ENCODE measurements at places on chromosomes 2 and 18.

DNA sequence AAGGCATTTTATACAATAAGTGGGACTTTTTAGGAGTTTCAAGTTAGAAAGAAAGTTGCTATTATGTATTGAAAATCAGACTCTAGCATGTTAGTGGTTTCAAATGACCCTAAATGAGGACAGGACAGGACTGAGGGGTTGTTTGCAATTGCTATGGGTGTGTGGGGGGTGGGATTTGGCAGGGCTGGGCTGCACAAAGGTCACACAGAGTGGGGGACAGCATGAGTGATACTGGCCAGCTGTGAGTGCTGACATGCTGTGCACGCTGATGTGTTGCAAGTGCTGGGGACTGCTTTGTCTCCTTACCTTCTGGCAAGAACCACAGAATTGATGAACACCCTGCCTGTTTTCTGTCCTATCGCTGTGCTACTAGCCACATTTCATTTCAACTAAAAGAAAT lies 29.8 kb downstream of the RNMT start:
- DNase-seq: no peak

DNA sequence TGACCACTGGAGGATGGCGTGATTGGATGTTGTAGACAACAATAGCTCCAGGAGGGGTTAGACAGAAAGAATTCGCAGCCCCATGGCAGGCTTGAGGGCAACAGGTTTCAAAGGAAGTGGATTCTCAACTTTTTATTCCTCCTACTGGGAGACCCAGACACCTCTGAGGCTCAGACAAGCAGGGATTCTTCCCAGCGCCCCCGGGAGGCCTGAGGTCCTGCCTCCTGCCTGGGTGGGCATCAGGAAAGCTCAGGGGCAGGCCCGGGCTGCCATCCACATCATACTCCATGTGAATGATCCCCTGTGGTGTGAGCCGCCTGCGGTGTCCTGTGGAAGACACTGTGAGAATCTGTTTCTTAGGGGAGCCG lies 203.5 kb downstream of the CYP26B1 start:
- DNase-seq: no peak

GRCh38 chr18:67766930-67767329 lies 250.4 kb upstream of the DSEL start:
- DNase-seq: no peak

DNA sequence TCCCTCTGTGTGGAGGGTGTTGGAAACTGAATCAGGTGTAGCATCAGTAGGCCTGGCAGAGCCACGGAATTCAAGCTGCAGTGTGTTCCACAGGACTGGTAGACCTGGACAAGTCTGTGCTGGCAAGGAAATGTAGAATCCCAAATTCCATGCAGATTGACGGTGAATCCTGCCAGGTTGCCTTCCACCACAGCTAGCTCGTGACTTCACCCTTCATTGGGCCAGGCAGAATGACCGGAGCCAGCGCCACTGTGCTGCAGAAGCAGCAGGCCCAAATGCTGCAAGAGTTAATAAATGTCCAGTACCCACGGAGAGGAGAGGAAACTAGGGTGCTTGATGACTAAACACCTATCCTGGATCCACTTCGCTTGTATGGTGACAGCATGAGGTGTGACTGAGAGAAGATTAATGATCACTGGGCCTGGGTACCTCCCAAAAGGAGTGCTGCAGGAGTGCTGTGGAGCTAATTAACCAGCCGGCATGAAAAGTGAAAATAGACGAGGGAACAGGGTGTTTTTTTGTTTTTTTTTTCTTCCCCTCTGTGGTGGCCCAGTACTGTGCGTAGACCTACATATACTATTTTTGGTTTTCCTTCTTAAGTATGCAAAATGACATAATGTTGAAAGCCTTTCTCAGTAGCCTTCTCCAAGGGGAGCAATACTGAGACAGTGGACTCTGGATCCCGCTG lies 122.2 kb downstream of the TANC1 start:
- no peak for DNase-seq

DNA sequence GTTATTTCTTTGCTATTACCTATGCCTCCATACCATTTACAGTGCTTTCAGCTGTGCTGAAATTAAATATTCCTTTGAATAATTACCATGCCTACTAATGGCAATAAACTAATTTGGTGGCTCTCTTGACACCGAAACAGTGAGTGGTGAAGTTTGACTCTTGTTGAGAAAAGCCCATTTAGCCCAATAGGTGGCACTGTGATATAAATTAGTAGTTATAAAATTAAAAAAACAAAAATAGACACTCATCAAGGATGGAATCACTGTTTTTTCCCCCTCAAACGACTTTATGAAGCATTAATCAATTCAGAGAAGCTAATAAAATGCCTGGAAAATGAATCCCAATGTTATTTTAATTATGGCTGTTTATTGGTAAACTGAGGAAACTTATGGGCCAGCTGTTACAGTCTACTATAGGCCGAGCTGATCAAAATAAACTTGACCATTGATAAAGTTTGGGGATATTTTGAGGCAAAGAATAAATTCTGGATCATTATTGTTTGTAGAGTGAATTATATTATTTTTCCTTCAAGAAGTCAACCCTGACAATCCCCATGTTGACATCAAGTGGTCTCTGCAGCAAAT lies 339.6 kb downstream of the TRIB2 start:
- peak; percentile 23 for DNase-seq
